ENCODE measurements at places on chromosomes 2 and 18.
A peak's percentile ranks its signal among the peaks of the same experiment; 100 is the strongest.

DNA sequence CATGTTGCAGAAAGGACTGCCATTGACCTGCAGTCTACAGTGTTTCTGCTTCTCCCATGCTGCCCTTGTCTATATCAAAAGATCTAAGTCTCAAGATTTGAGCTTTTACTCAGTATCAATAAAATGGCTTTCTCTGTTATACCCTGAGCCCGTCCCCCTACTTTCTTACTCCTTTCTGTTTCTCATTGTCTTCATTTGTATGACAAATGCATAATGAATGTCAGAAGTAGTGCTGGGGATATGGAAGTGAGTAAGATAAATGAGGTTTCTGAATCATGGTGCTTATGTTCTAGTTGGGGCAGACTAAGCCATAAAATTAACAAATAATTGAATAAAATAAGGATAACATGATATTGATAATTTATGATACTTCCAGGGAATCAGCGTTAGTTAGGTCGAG is 128.6 kb downstream of the PARD3B start:
- no peak for DNase-seq

DNA sequence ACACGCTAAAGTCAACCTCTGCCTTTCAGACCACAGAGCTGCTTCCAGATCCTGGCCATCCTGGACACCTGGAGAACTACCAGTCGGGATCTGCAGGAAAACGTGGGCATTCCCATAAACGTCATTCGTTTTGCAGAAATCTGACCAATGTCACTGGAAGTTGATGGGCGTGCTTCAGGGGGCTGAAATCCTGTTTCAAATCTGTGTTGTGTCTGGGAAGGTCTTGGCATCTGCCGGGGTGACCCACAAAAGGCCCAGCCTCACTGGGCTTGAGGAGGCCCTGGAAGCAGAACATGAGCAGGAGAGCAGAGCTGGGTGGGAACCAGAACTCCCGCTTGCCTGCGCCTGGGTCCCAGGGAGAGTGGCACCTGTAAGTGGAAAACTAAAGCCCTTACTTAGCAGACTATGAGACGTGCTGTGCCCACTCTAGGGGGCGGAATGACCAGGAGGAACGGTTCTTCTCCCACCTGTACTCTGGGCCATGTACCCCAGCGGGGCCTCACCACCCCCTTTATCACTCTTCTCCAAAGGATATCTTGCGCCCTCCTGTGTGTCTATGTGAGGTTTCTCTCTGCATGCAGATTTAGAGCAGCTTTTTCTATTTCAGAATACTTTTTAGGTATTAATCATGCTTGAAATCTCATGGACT is 200.9 kb downstream of the FAM210A start:
- no peak for DNase-seq

DNA sequence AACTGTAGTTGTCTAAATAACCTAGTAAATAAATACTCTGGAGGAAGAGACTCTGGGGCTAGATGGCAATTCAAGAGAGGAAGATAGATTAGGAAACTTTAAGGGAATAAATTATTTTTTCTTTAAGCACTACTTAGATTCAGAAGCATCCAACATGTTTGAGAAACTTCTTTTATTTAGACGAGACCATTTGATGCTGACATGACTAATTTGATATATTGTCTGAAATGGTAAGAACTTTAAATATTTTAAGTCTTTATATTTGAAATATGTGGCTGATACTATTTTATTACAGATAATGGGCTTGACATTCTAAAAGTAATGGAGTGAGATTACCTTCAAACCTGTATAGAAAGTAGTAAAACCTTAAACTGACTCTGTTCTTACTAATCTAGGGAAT is 36.4 kb downstream of the PPIG start:
- DNase-seq = no peak

DNA sequence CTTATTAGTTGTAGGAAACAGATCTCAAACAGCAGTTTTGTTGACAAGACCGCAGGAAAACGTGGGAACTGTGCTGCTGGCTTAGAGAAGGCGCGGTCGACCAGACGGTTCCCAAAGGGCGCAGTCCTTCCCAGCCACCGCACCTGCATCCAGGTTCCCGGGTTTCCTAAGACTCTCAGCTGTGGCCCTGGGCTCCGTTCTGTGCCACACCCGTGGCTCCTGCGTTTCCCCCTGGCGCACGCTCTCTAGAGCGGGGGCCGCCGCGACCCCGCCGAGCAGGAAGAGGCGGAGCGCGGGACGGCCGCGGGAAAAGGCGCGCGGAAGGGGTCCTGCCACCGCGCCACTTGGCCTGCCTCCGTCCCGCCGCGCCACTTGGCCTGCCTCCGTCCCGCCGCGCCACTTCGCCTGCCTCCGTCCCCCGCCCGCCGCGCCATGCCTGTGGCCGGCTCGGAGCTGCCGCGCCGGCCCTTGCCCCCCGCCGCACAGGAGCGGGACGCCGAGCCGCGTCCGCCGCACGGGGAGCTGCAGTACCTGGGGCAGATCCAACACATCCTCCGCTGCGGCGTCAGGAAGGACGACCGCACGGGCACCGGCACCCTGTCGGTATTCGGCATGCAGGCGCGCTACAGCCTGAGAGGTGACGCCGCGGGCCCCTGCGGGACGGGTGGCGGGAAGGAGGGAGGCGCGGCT is at the start of gene TYMS:
TYMS (plus strand) TSS at position 343 of the 690 bp plus-strand sequence; CDS start at position 433, 90 bp downstream.
- peak; percentile 77 for DNase-seq

DNA sequence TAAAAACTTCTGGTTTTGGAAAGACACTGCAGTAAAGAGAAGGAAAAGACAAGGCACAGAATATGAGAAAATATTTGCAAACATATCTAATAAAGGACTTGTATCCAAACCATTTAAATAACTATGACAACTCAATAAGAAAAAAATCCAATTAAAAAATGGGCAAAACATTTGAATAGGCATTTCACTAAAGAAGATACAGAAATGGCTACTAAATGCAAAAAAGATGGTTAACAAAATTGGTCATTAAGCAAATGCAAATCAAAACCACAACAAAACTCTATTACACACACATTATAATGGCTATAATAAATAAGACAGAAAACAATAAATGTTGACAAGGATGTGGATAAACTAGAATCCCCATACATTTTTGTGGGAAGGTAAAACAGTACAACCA is 14.5 kb downstream of the MYOM1 start:
- no peak for DNase-seq

DNA sequence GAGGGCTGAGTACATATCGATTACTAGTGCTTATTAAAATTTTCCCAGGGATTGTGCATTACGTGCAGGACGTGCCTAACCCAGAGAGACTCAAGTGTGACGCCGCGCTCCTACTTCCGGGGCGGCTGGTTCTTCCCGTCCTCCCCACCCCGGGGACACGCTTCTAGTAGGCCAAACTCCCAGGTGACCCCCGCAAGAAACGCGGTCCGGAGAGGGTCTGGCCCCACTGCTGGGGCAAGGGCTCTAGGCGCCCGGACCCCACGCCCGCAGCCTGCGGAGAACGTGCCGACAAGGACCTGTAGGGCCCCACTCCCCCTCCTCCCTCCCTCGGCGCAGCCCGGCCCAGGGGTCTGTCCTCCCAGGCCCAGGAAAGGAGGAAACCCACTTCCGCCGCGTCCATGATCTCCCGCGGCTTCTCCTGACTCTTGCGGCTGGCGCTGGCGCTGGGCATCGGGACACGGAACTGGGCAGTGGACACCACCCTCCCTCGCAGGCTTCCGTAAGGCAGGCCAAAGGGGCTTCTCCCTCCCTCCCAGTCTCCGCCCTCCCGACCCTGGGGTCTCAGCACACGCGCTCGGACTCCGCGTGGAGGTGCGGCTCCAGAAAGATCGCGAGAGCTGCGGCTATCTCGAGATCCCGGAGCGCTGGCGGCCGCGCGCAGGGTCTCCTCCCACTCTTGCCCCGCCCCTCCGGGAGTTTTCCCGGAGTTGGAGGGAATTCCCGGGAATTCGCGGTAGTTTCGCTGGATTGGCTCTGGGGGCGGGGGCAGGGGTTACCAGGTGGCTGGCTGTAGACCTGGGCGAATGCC is at the start of gene DARS1:
DARS1 (minus strand) TSS at position 609 of the 808 bp plus-strand sequence; CDS start at position 451, 158 bp downstream.
- peak; percentile 92 for DNase-seq

DNA sequence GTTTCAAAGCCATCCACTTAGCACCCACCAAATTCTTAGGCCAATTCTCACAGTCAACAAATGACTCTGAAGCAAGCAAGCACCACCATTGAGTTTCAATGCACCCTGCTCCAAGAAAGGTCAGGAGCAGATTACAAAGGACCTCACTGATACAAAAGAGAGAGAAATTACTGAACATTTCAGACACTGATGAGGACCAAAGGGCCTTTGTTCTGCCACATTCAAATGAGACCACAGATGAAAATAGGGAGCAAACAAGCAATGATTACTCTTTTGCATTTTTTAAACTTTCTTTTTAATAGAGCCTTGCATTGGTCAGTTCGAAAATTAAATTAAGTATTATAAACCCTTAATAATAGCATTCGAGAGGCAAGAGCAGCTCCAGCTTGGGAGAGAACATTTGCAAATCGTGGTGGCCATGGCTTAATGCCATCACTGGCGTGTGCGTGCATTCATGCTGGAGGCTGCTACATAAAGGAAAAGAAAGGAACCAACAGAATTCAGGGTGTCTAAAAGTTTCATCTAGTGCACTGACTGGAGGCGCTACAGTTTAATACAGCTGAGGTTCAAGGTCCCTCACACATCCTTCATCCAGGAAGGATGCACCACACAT is 87.5 kb downstream of the KLF7 start:
- DNase-seq = no peak

- no peak for DNase-seq
Observed at GRCh38 chr2:46748121-46748520, 167.5 kb downstream of the MCFD2 start.

DNA sequence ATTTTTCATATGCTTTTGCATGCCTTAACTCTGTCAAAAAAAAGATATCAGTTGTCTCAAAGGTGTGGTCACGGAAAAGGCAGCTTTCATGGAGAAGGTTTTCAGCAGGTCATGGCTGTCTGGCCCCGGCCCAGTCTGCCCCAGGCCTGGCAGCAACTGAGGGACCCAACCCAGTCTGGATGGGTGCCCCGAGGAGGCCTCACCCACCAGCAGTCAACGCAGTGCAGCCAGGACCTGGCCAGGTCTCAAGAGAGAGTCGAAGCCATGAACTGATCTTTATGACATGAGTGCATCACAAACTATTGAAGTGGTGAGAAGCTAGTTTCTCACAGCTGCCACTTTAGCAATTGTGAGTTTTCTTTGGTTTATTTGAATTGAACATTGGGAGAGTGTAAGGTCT is 7.9 kb downstream of the TUBB6 start:
- DNase-seq = no peak

GRCh38 chr2:207252979-207253645 is 87.4 kb upstream of the KLF7 start:
- DNase-seq = no peak

Measured in nephron progenitor cell (in vitro differentiated cells).